ENCODE measurements at places on chromosomes 7 and 10.
A peak's percentile ranks its signal among the peaks of the same experiment; 100 is the strongest.

DNA sequence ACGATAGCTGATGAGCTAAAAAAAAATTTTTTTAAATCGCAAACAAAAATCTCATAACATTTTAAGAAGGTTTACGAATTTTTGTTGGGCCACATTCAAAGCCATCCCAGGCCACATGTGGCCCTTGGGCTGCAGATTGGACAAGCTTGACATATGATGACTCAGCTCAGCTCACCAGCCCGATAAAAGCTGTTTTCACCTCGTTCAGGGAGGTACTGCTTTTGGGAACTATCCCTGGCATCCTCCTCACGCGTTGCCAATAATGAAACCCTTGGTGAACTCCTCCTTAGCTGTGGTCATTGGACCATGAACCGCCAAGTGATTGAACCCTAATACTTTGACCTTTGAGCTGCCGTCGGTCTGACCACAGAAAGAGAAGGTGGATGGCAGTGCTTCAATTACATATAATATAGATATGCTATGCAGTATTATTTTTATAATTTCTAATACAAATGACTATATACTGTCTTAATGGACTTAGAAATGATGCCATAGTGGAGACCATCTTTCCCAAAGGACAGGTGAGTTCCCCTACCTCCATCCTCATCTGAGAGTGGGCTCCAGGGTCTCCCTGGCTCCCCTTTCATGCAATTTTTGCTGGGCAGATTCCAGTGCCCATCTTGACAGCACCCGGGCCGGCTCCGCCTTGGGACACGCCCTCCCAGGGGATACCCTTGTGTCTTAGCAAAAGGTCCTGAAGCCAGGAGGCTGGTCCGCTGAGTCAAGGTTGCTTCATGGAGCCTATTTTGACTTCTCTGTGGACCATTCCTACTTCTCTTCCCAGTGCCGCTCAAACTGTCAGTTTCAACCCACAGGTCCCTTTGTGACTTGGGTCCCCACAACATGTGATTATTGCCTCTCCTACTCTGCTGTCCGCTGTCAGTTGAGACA, 707.2 kb downstream of the PARD3 start:
- no peak for DNase-seq

DNA sequence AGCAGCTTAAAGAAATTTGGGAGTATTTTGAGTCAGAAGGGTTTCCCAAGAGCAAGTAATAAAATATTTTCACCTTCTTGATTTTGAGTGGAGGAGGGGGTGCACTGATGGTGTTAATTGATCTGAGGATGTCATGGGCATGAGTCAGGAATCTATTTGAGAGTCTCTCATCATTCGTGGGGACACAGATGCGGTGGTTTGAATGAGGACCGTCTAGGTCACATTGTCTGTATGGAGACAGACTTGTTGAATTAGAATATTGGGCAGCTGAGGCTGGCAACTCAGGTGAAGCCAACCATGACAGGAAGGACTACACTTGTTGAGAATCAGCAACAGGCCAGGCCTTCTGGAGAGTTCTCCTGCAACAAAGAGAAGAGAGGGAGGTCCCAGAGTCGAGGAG, 127.0 kb downstream of the INSYN2A start:
- DNase-seq, result no peak

DNA sequence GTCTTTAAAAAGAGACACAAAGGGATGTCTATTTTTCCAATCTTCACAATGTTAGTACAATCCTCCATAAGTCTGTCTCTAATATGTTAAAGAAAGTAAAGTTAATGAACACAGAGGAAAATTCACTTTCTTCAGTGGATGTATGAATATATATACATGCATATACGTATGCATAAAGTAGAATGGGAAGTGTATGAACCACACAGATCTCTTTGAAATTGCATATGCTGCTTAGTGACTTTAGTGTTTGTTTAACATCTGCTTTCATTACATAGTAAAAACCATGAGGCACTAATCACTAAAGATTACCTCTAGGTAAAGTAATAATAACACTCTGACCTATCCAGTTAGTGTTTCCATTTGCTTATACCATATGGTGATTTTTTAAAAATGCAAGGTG, 451.2 kb downstream of the SEMA3D start:
- no peak for DNase-seq

- DNase-seq, result peak; percentile 64
Observed at GRCh38 chr10:95837783-95838182, 70.0 kb upstream of the CC2D2B start.

GRCh38 chr7:82810558-82811259, 352.0 kb downstream of the PCLO start:
- DNase-seq, result no peak

DNA sequence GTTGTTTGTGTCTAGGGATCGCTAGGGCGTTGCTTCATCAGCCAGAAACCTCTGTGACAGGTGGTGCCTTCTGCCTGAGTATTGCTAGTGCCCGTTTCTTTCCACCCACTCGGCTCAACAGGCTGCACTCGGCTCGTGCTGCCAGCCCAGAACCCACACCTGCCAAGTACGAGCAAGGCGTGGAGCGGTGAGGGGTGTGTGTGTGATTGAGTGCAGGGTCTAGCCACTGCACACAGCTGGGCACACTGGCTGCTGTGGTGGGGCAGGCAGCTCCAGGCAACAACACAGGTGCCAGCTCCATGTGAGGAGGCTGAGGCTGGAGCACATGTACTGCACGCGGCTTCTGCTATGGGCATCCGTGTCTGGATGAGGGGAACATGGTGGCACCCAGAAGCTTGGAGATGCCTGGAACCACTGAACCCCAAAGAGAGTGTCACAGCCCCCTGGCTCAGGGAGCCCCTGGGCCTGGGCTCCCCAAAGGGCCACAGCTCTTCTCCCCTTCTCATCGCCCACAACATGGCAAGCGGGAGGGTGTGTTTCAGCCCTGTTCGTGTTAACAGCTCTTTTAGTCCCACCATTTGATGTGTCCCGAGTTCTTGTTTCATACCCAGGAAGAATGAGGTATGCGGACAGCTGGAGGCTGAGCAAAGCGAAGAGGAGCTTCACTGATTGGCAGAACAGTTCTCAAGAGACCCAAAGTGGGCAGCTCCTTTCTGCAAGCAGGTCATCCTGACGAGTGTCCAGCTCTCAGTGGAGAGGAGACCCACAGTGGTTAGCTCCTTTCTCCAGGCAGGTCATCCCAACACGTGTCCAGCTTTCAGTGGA, 78.1 kb downstream of the HDAC9 start:
- DNase-seq, result no peak

GRCh38 chr10:116744885-116745284, 2.5 kb upstream of the HSPA12A start:
- DNase-seq, result no peak

DNA sequence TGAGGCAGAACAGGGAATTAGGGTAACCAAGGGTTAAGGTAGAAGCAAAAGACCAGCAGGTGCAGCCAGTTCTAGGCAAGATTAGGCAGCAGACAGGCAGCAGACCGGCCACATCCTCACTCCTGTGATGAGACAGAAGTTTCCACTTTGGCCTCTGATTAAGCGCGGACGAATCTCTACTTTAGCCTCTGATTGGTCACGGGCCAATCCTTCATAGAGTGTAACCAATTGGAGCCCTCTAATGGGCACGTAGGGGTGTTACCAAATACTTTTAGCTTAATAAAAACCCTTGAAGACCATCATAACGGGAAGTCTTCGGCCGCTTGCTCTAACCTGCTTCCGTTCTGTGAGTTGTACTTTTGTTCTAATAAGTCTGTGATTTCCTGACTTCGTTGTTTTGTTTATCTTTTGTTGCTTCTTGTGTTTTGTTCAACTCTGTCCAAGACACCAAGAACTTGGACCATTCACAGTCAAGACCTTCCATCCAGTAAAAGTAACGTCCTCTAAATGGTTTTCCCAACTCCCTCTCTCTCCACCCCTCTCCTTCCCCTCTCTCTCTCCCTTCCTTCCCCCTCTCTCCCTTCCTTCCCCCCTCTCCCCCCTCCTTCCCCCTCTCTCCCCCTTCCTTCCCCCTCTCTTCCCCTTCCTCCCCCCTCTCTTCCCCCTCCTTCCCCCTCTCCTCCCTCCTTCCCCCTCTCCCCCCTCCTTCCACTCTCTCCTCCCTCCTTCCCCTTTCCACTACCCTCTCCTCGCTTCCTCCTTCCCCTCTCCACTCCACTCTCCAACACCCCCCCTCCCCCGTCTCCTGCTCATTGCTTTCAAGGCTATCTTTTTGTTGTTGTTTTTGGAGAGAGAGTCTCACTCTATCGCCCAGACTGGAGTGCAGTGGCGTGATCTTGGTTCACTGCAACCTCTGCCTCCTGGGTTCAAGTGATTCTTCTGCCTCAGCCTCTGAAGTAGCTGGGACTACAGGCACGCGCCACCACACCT, 13.2 kb upstream of the MALSU1 start:
- no peak for DNase-seq

DNA sequence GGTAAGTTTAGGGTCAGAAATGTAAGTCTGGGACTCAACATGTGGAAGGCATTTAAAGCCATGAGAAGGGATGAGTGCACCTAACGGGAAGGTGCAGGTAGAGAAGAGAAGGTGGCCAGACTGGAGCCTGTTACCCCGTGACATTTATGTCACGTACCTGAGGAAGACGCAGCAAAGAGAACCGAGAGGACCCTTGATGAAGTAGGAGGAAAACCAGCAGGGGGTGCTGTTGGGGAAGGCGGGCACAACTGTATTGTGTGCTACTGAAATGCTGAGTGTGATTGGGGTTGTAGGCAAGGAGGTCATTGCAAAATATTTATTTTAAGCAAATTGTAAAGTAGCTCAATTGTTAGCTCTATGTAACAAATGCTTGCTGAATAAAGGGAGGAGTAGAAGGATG, 338.2 kb upstream of the PRKCQ start:
- peak; percentile 35 for DNase-seq

- peak; percentile 20 for DNase-seq
Observed at GRCh38 chr10:30002426-30003266, 56.7 kb downstream of the JCAD start.

DNA sequence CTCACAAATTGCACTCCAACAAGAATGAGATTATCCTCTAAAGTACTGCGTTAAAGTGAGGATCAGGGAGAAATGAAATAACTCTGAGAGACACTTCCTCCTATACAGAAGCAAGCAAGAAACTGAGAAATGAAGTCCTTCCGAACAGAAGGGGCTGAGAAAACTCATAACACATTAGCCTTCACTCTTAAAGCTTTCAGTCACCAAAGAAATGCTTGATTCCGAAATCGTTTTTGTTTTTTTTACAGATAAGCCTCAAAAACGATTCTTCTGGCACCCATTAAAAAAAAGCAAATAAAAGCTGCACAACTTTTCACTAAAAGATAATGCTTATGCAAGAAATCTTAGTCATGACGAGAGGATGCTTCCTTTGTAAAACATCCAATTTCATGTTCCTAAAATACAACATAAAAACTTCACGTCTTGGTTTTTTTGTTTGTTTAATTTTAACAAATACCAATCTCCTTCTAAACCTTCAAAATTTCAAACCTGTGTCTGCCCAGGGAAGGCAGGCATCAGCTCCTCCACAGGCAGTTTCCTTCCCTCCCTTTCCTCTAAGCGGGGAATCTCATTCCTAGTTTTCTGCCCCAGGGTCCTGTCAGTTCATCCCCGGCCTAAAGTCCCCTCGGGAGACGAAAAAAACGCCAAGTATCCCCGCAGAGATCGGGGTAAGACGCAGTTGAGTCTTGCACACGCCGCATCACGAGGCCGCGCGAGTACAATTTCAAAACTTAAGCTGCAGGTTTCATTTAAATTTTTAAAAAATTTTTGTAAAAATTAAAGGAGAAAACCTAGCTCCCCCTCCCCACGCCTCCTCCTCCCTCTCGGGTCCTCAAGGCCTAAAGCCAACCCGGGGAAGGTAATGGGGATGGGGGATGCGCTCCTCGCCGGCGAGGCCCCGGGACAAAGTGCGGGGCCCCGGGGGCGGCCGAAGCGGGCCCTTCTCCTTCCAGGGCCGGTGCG, 1.1 kb downstream of the BAZ1B start:
- DNase-seq, result no peak

DNA sequence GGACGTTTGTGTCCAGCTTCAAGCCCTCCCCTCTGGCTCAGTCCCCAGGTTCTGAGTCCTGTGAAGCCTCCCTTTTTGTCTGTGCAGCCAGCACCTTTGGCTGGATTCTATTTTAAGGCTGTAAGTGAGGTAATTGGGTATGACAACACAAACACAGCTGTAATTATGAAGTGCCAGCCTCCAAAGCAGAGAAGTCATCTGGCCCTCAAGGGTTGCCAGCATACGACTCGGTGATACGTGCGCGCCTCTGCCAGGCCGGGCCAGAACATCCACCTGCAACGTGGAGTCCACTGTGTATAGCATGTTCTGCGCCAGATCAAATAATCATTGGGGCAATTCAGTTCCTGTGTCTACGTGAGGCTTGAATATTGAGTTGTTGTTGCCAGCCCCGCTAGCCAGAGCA, 6.7 kb upstream of the FAM180A start:
- DNase-seq, result no peak

GRCh38 chr7:39946693-39947092, 3.4 kb upstream of the CDK13 start:
- DNase-seq, result no peak

All from CD14-positive monocyte (primary cell).